Activated T-cell treated with anti-CD3 and anti-CD28 coated beads for 4 hours (primary cell): ENCODE measurements at places on chromosomes 6 and 20.

DNA sequence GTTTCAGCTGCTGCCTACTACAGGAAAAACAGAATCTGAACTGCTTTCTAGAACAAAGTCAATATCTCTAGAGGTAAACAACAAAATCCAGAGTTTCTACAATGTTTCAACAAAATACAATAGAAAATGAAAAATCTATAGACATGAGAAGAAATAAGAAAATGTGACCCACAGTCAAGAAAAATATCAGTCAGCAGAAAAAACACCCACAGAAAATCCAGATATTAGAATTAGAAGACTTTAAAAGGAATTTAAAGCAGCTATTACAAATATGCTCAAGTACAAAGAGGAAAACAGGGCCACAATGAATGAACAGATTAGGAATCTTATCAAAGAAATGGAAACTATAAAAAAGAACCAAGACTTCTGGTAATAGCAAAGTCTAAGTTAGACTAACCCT is 26.4 kb upstream of the ANKRD60 start:
- no peak for DNase-seq

DNA sequence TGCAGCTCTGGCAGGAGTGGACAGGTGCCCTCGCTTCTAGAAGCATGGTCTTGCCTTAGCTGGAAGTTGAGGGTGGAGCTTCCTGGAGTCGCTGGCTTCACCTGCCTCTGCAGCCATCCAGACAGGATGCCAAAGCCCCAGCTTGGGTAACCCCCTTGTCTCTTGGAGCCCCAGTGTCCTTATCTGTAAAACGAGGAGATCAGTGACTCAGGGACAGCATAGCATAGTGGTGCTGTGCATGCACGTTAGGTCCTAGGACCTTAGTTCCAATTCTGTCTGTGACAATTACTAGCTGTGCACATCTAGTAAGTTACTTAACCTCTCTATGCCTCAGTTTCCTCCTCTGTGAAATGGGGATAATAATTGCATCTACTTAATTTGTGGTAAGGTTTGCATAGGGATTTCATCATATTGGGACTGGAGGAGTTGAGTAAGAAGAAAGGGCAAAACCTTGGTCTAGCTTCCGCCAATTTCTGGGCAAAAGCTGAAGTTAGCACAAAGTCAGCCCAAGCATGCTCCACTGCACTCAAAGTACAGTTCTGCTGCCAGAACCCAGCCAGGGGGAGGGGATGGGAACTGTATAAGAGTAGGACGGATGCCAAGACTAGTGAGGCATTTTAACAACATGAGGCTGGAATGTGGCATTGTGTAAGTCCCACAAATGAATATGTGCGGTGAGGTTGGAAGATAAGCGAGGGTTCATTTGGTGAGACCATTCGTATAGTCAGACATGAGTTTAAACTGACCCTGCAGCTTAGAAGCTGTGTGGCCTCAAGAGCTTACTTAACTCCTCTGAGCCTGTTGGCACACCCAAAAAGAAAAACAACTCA is 24.5 kb downstream of the TOX2 start:
- DNase-seq = no peak

DNA sequence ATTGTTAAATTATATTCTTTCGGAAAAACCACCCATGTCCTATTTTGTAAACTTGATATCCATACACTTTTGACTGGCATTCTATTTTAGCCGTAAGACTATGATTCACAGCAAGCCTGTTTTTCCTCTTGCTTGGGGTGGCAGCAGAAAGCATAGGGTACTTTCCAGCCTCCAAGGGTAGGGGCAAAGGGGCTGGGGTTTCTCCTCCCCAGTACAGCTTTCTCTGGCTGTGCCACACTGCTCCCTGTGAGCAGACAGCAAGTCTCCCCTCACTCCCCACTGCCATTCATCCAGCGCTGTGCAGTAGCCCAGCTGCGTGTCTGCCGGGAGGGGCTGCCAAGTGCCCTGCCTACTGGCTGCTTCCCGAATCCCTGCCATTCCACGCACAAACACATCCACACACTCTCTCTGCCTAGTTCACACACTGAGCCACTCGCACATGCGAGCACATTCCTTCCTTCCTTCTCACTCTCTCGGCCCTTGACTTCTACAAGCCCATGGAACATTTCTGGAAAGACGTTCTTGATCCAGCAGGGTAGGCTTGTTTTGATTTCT is 2.1 kb upstream of the ESR1 start:
- no peak for DNase-seq

- no peak for DNase-seq
These were observed at the start of gene DNAH8 for GRCh38 chr6:38715016-38715689. Gene DNAH8, plus strand, starts transcription at chr6:38715311. Its CDS starts 7,499 bp downstream, at chr6:38722810.

- DNase-seq = no peak
These were observed 44.4 kb downstream of the COL9A1 start for GRCh38 chr6:70258483-70258882.

- no peak for DNase-seq
These were observed 656.7 kb upstream of the ID4 start for GRCh38 chr6:19180348-19181072.

GRCh38 chr6:168078943-168079405 is at the start of gene FRMD1:
Gene FRMD1, minus strand, starts transcription at chr6:168079212. Its CDS starts 118 bp downstream, at chr6:168079094.
- DNase-seq = no peak

- peak; percentile 24 for DNase-seq
These were observed 61.1 kb upstream of the CCN6 start for GRCh38 chr6:111992851-111993250.

DNA sequence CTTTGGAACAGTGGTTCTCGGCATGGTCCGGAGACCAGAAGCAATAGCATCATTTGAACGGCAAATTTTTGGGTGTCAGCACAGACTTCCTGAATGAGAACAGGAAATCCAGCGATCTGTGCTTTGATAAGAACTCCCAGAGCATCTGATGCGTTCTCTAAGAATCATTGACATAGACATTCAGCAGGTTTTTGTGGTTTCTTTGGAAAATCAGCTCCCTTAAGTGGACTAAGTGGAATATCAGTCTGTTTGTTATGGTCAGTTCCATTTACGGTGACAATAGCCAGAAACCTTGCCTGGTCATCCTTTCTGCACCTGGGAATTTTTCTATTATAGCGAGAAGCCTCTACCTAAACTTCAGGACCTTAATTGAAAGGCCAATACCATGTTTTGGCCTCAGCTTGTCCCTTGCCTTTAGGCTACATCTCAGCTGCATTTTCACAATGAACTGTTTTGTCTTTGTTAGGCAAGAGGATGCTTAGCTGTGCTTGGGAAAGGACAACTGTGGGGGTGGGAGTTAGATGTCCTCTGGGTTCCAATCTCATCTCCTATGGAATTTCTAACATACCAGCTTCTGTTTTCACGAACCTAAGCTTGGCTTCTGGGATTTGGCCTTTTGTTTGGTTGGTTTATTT is 299.7 kb downstream of the CDKAL1 start:
- DNase-seq = no peak

GRCh38 chr20:44137266-44137801 is 49.7 kb downstream of the JPH2 start:
- DNase-seq = no peak

DNA sequence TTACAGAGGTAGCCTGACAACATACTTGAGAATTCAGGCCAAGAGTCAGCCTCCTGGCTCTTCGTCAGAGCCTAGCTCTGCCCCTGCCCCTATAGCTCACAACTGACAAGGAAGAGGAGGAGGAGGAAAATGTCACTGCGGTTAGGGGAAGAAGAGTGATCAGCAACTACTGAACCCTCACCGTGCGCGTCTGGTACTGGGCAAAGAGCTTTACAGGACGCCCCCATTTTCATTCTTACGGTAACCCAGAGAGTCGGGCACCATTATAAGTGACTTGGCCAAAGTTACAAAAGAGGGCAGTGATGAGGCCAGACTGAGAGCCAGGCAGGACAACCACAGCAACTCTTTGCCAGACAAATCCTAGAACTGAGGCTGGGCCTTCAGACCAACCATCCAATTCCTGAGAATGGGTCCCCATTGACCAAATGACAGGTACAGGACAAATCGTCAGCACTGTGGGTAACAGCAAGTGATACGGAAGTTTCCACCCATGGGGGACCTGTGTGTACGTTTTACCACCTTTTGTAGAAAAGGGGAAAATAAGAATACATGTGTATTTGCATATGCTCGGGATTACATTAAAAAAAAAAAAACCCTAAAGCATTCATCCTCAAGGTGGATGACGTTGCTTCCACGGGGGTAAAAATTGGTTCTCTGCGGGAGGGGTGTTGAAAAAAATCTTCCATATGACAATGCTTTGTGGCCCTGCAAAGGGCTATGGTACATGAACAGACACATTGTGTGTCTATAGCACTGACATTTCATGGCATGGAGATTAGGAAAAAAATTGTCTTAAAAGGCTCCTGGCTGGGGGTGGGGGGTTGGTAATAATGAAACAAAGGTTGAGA is 118.0 kb downstream of the NFATC2 start:
- DNase-seq = no peak

DNA sequence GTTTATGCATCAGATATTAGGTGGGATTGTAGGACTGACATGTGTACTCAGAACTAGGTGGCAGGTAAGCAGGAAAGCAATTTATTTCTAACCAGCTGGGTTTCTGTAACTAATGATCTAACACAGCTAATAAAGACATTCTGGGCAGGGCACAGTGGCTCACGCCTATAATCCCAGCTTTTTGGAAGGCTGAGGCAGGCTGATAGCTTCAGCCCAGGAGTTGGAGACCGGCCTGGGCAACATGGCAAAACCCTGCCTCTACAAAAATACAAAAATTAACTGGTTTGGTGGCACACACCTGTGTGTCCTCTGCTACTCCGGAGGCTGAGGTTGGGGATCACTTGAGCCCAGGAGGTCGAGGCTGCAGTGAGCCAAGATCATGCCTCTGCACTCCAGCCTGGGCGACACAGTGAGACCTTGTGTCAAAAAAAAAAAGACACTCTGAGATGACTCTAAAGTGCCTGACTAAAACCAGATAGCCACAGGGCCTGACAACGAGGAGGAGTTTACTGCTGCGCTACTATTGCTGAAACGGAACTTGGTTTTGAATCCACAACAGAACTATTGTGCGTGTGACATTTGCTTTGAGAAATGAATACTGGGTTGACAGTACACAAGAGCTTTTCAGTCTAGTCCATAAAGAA is 29.2 kb upstream of the CEP85L start:
- no peak for DNase-seq

DNA sequence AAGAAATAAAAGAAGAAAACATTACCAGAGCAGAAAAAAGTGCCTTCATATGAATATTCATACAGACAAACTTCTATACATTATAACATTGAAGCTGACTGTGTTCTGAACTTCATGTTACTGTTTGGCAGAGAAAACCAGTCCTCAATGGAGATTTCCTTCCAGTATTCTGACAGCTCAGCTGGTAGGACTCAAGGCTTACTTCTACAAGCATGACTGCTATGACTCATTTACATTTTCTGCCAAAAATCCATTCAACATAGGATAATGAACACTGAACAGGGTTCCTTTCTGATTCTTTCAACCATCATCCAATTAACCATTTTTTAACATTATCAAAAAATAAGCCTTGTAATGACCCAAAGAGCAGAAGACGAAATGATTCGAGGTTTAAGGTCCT is 25.4 kb downstream of the COL9A1 start:
- DNase-seq = no peak

- no peak for DNase-seq
These were observed 47.2 kb upstream of the NCOA3 start for GRCh38 chr20:47454298-47455132.

DNA sequence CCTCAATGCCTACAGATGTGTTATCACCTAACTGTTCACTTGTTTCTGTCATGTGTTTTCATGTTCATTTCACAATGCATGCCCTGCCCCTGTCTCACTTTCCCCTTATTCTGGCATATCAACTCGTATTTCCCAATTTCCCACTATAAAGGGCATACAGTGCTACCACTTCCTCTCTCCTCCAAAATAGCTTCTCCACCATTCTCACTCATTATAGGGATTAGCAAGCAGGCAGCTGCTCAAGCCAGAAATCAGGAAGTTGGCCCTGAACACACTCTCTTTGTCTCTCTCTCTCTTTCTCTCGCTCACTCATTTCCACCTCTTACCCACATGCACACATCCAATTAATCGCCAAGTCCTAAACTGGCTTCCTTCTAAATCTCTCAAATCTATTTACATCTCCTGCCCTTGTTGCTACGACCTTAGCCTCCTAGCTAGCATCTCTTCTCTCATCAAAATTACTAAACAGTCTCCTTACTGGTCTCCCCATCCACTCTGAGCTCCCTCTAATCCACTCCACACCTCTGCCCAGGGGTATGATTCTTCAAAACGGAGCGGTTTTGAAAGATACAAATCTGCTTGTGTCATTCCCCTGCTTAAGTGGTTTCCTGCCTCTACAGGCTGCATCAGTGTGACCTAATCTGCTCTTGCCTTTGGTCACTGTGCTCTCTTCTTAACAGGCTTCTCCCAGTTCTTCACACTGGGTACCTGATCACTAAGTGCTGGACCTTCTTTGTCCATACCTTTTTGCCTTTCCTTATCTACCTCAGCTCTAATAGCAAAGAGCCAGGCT is 196.2 kb downstream of the BTBD9 start:
- DNase-seq = no peak

- no peak for DNase-seq
These were observed 8.8 kb upstream of the VSX1 start for GRCh38 chr20:25090492-25091429.

DNA sequence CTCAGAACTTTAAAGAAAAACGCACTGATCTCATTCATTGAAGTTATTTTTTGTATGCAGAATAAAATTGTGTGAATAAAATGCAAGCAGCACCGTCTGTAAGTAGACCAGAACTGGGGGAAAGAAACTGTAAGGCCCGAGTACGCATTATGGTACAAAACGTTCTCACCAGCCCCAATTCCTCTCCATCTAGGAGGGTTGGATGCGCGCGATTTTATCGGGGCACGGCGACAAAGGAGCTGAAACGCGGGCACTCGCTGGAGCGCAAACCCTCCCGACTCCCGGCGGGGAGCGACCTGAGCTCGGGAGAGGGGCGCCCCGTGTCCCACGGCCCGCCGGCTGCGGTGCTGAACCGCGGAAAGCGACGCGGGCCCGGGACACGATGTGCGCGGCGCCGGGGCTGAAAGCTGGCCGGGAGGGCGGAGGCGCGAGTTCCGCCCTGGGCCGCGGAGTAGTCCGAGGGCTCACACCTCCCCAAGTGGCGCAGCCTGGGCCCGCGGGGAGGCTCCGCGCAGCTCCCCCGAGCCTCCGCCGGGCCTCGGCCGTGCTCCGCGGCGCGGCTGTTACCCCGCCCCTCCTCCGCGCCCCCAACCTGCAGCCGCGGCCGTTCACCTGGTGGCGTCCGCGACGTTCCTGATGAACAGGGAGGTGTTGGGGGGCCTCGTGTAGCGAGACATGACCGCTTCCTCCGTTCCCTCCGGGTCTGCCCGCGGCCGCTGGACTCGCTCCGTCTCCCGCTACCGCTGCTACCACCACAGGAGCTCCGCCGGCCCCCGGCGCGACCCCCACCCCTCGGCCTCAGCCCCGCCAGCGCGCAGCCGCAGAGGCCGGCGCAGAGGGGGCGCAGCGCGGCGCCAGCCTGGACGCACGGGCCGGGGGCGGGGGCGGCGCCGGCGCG is at the start of gene SRSF12:
Gene SRSF12, minus strand, starts transcription at position 861 of the 898 bp plus-strand sequence. Its CDS starts 184 bp downstream, at position 677.
- DNase-seq = peak; percentile 5

GRCh38 chr20:44772636-44773035 is 27.0 kb downstream of the KCNK15 start:
- no peak for DNase-seq

GRCh38 chr6:112117554-112117953 is 30.2 kb downstream of the FAM229B start:
- DNase-seq = no peak

- DNase-seq = no peak
These were observed 275.3 kb upstream of the CITED2 start for GRCh38 chr6:139649732-139650131.

GRCh38 chr20:5662769-5663168 is 87.4 kb upstream of the SHLD1 start:
- DNase-seq = no peak

GRCh38 chr20:60101201-60101890 is 143.1 kb downstream of the CDH26 start:
- DNase-seq = no peak
